Upper lobe of right lung (tissue), 1 donor: ENCODE measurements at places on chromosomes 5 and 9. TPM values are rescaled to one million over a fixed set of nuclear protein-coding genes. Genes with fewer than 3 reads are reported as not detected.

FRRS1L gene
- total RNA-seq: 0.09 TPM

WNK2 gene
- 0.35 TPM for total RNA-seq

DNA sequence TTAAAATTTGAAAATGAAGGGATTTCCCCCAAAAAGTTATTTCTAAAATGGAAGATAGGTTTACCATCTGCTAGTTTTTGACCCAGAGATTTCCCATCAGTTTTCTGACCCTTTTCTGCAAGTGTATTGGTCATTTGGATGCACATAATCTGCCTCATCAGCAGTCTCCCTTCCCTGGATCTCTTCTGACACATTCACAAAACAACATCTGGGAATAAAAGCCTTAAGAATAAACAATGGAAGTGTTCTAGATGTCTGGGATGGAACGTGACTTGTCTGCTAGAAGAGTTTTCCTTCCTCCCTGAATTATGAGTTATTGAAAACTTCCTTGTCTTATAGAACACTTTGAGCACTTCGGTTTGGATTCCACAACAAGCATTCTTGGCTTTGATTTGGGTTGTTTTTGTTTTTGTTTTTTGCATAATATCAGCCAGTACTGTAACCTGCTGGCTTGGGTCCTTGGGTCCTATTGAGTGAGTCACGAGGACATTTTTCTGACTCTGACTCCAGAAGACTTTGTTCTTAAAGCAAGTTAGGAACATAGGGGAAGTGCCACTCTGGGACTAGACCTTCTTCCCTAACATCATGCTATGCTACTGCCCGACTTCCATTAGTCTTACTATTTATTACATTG, 18.2 kb upstream of the ESM1 start:
- no peaks in the 10 kb centered on the region for H3K36me3 ChIP-seq
- H3K4me1 ChIP-seq: no peaks in the 10 kb centered on the region
- H3K27me3 ChIP-seq: no peaks in the 10 kb centered on the region
- no peak overlapping the region for H3K4me3 ChIP-seq
- no peak for DNase-seq

DNA sequence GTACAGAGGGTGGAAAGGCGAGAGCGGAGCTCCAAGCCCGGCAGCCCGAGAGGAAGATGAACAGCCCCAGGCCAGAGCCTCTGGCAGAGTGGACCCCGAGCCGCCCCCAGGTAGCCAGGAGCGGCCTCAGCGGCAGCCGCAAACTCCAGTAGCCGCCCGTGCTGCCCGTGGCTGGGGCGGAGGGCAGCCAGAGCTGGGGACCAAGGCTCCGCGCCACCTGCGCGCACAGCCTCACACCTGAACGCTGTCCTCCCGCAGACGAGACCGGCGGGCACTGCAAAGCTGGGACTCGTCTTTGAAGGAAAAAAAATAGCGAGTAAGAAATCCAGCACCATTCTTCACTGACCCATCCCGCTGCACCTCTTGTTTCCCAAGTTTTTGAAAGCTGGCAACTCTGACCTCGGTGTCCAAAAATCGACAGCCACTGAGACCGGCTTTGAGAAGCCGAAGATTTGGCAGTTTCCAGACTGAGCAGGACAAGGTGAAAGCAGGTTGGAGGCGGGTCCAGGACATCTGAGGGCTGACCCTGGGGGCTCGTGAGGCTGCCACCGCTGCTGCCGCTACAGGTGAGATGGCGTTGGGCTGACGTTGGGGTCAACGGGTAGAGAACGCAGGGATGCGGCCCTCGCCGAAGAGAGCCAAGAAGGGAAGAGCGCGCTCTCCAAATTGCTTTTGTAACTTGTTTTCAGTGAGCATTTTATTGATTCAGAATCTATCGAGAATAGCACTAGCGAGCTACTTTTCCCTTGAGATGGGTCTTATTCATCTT, at the start of gene PTGER4:
Gene PTGER4, plus strand, starts transcription at position 3 of the 769 bp plus-strand sequence. CDS start 1,079 bp downstream, outside the sequence.
- H3K27me3 ChIP-seq: peaks cover 8% of the 10 kb centered on the region
- DNase-seq: peak; percentile 71
- H3K36me3 ChIP-seq: no peaks in the 10 kb centered on the region
- peaks cover 10% of the 10 kb centered on the region for H3K4me1 ChIP-seq

DNA sequence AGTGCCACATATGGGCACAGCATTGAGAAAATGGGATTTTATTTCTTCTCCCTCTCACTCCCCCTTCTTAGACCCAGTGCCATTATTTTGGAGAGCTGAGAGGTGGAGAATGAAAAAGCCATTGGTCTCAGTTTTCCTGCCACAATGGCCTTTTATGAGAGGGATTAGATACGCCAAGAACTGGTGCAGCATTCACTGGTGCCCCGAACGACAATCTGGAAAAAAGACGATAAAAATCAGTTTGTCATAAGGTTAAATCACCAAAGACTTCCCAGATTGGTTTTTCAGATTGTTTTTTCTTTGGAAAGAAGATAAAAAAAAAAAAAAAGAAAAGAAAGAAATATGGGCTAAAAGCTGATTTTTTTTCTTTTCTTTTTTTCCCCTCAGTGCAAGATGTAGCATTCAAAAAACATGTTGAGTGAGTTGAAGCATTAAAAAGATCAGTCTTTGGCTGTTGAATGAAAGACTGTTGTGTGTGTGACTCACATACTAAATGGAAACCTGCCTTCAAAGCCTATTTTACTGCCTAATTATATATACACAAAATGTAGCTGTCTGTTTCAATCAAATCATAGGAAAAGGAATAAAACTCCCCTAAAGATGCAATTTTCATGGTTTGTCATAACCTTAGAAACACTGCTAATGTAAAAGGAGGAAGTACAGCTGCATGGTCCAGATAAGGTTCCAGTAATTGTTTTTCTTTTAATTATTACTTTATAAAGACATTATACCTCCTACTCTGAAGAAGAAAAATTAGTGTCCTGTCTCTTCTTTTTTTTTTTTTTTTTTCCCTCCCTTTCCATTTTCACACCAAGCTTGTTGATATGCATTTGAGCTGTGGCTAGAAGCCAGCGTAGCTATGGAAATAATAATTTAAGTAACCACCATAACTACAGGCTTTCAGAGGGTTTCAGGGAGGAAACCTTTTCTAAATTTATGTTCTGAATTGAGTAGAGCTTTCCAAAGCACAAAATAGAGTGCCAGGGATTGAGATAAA, 27.2 kb upstream of the ZNF608 start:
- H3K27ac ChIP-seq: no peak overlapping the region
- H3K36me3 ChIP-seq: no peaks in the 10 kb centered on the region
- no peaks in the 10 kb centered on the region for H3K4me1 ChIP-seq
- no peak overlapping the region for H3K4me3 ChIP-seq
- H3K27me3 ChIP-seq: no peaks in the 10 kb centered on the region

DNA sequence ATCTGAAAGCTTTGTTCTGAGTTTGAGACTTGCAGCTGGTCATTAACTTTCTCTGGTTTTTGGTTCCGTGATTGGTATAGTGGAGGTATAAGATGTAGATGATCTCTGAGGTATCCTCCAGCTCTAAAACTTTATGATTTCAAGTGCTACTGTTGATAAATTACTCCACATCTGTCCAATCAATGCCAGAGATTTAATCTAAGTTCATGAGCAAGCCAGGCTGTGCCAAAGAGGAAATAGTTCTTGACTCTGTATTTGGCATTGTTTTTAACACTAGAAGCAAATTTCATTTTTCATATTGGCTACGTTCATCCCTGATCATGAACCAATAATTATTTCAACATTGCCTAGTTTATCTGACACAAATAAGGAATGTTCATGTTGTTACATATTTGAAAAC, 28.5 kb upstream of the CHD1 start:
- no peaks in the 10 kb centered on the region for H3K27me3 ChIP-seq
- no peaks in the 10 kb centered on the region for H3K4me1 ChIP-seq
- DNase-seq: no peak
- no peak overlapping the region for H3K27ac ChIP-seq
- no peak overlapping the region for H3K4me3 ChIP-seq

- no peak overlapping the region for H3K27ac ChIP-seq
- H3K4me3 ChIP-seq: no peak overlapping the region
- H3K27me3 ChIP-seq: no peaks in the 10 kb centered on the region
- H3K4me1 ChIP-seq: no peaks in the 10 kb centered on the region
- no peaks in the 10 kb centered on the region for H3K36me3 ChIP-seq
- no peak for DNase-seq
These were observed 217.9 kb downstream of the SPATA31D1 start for GRCh38 chr9:82206490-82206889.

GRCh38 chr5:133240425-133241091, 188.7 kb downstream of the HSPA4 start:
- H3K4me3 ChIP-seq: no peak overlapping the region
- H3K36me3 ChIP-seq: no peaks in the 10 kb centered on the region
- no peaks in the 10 kb centered on the region for H3K27me3 ChIP-seq
- peaks cover 20% of the 10 kb centered on the region for H3K4me1 ChIP-seq
